ENCODE measurements at places on chromosomes 6 and 20. TPM values are rescaled to one million over a fixed set of nuclear protein-coding genes. Genes with fewer than 3 reads are reported as not detected.

- DNase-seq, result no peak
These were observed 12.1 kb upstream of the COL21A1 start for GRCh38 chr6:56259234-56260077.

DNA sequence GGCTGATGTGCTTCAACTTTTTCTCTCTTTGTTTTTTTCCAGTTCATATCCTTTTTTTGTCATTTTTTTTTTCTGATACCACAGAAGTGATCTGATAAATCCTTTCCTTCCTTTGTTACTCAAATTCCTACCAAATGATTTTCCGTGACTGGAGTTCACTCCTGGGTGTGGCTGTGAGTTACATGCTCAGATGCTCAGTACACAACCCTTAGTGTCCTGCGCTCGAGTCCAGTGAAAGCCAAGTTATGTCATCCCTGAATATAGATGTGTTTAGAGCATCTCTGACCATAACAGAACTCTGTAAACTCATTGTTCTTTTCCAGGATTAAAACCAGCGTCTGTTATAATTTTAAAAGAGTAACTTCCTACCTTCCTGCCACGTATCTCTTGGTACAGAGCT, 147.2 kb upstream of the AKAP12 start:
- DNase-seq, result no peak

DNA sequence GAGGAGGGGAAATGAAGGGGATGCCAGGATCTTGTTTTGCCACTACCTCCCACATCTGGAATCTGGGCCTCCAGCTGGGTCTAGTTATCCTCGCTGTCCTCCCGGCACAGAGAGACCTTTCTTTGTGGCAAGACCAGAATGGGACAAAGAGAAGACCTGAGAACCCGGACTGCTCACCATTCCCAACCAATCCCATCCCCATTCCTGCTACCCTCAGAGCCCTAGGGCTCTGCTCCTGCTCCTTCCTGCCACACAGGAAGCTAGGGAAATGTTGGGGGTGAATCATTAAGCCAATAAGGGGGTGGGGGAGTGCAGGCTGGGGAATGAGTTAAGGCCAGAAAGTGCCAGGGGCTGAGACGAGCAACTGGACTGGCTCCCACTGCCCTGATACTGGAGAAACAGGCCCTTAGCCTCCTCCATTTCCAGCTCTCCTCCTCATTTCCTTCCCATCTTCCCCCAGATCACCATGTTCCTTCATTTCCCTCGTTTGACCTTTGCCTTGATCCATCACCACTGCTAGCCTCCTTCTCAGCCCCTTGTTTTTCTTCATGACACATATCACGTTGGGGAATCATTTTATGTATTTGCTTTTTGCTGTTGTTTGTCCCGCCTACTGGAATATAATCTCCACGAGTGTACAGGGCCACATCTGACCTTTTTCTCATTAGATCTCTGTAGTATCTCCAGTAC, 4.6 kb upstream of the IER3 start:
- DNase-seq, result no peak

DNA sequence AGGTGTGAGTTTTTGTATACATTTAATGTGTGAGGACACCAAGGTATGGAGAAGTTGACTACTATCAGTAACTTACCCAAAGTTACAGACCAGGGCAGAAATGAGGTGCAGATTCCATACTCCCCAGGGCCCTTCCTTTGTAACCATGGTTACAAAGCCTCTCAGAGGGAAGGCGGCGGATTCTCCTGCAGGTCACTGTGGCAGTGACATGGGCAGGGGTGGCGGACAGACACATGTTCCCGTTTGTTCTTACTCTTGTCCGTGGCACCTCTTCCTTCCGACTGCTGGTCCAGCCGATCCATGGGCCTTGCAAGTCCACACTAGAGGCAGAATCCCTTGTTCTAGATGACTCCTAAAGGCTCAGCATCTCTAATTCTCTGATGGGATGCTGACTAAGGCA, 43.0 kb downstream of the PDYN start:
- DNase-seq, result no peak

DNA sequence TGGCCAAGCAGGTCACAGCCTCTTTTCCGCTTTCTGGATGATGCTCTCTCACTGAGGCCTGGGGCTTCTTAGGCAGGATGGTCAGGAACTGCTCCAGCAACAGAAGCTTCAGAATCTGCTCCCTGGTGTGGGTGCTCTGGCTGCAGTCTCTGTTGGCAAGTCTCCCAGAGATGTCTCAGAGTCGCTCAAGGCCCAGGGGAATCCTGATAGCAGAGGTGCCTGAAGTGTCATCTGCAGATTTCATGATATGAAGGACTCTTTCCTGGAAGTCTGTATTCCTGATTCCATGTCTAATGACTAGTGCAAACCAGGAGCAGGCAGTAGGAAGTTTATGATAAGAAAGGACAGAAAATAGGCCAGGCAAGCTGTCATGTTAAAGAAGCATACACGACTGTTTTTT, 20.3 kb downstream of the ZSCAN31 start:
- no peak for DNase-seq

GRCh38 chr6:17886891-17887290, 100.5 kb downstream of the KIF13A start:
- DNase-seq, result no peak

GRCh38 chr20:20253744-20254330, 114.1 kb upstream of the INSM1 start:
- no peak for DNase-seq

Gene KHDC1L
- not detected for total RNA-seq

Gene DAAM2
- 16.1 TPM for total RNA-seq

GRCh38 chr6:31712296-31712695, 2.9 kb upstream of the LY6G6D start:
- no peak for DNase-seq

DNA sequence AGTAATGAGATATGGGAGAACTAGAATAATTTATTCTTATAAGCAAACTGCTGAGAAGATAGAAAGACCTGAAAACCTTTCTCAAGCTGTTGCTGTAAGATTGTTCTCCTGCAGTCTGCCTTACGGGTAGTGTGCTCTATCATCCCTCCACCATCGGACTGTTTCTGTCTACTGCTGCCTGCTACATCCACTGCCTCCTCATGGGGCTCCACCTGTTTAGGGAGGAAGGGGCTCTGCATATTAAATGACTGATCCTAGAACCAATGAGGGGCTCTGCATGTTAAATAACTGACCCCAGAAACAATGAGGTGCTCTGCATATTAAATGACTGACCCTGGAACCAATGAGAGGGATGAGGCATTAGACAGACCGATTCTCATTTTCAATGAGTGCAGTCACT, 654.6 kb downstream of the KIF16B start:
- DNase-seq, result no peak

- no peak for DNase-seq
These were observed 20.4 kb upstream of the UNC93A start for GRCh38 chr6:167270499-167271311.

Gene SLC16A10
- 20.8 TPM for total RNA-seq

- no peak for DNase-seq
These were observed 71.3 kb upstream of the SLC2A12 start for GRCh38 chr6:134123666-134124208.

GRCh38 chr6:161079566-161080262, 88.1 kb downstream of the MAP3K4 start:
- DNase-seq, result no peak

Measured in left ventricle myocardium superior (tissue), 1 donor.